ENCODE measurements at places on chromosomes 3 and 15. TPM values are rescaled to one million over a fixed set of nuclear protein-coding genes. Genes with fewer than 3 reads are reported as not detected.

DNA sequence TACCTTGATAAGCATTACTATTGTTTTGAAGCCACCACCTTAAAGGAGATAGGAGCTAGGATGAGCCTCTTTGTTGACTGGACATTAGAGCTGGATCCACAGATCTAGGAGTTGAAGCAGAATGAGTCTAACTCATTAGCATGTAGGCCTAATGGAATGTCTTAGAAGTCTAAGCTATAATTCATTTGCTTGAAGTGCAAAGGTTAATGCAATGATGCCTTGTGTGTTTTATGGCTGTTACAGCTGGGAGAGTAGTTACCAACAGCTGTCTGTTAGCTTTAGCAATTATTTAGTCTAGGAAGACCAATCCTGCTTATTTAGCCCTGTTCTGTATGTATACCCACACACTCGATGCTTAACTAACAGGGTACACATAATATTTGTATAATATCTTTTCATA is 419.3 kb downstream of the TUSC7 start:
- no peak for DNase-seq

DNA sequence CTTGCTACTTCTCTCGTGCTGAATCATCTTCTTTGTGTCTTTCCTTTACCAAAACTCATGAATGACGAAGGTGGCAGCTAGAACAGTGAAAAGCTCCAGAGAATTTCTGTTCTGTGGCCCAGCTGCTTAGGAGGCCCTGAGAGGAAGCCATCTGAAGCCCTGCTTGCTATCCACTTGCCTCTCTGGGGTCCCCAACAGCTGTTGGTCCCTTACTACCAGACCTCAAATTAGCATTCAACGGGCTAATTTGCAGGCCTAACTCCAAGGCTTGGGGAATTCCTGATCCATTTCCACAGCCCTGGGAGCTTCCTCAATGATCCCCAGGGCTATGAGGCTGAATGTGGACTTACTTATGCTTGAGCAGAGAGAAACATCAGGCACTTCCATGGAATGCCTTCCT is 37.5 kb upstream of the FSTL1 start:
- no peak for DNase-seq

- no peak for DNase-seq
Observed at GRCh38 chr3:178318941-178319816, 217.1 kb upstream of the KCNMB2 start.

DNA sequence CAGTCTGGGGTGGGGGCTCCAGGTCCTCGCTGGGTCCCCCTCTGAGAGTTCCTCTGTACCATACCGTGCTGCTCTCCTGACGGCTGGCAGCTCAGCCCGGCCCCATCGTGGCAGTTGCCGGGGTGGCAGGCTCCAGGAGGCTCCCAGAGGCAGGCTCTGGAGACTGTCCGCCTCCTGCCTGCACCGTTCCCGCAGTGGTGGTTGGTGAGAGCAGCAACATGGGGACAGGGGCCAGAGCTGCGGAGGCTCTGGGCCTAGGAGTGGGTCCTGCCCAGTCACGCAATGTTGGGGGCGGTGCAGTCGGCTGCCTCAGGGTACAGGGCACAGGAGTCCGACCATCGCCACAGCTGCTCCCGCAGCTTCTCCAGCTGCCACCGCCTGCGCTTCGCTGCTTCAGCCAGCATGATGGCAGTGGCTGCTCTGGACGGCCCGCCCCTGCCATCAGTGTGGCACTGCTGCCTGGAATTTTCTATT is 492.7 kb downstream of the AGBL1 start:
- DNase-seq: no peak

MCF2L2 gene
- total RNA-seq: 11.4 TPM

GPR27 gene
- total RNA-seq: 5.3 TPM

MYD88 gene
- total RNA-seq: 70.3 TPM

QARS1 gene
- 245 TPM for total RNA-seq
